Breast epithelium (tissue), 4 donors: ENCODE measurements at places on chromosomes 11 and 22. TPM values are rescaled to one million over a fixed set of nuclear protein-coding genes. Genes with fewer than 3 reads are reported as not detected.

GRCh38 chr11:87236368-87236767 is 198.6 kb downstream of the TMEM135 start:
- DNase-seq: no peak

C22orf23 gene
- total RNA-seq: 0.64 TPM

- no peak for DNase-seq
These were observed 9.4 kb upstream of the OR52H1 start for GRCh38 chr11:5557751-5558150.

GRCh38 chr11:12207384-12208150 is 97.2 kb downstream of the MICAL2 start:
- no peak for DNase-seq

ANKK1 gene
- 3.4 TPM for total RNA-seq
